Panc1 (cell line): ENCODE measurements at places on chromosomes 7 and 10.
A peak's percentile ranks its signal among the peaks of the same experiment; 100 is the strongest.

- DNase-seq, result no peak
Observed at GRCh38 chr7:38367301-38367890, 94.0 kb upstream of the TARP start.

DNA sequence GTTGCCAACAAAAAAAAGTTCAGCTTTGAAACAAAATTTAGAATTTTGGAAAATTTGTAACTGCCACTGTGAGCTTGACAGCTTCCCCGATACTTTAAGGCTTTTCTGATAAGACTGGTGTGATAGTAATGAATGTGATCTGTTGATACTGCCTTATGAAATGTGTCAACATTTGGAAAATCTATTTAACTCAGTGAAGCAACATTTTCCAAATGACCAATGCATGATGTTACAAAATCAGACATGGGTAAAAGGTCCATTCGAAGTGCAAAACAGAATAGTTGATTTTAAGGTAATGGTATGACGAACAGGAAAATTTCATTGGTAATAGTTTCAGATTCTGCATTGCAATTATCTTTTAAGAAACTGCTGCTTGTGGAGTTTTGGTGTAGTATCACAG lies 175.4 kb downstream of the SEM1 start:
- DNase-seq, result no peak

DNA sequence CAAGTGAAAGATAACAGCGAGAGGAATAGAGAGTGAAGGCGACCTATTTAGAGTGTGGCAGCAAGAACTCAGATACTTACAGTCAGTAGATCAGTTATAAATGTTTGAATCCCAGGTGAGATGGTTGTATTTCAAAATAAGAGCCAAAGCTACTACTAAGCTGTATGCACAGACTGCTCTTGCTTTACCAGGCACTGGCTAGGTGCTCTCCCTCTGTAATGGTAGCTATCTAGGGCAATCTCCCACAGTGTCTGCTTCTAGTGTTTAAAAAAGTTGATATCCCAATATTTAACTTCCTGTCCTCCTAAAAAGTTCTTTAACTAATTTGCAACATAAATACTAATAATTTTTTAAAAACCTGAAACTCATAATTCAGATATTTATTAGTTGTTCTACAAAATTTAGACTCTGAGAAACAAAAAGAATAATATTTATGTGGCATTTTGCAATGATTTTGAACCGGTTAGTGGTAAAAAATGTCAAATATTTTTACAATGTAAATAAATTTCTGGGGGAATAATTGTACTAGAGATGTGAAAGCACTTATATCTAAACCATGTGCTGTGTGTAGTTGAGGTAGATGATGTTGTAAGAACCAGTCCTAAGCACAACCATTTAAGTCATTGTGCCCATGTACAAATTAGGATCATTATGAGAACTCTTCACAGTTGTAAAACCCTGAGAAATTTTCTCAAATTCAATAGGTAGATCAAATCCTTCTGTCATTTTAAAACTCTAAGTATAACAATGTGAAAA lies 349.3 kb upstream of the SEMA3D start:
- no peak for DNase-seq

DNA sequence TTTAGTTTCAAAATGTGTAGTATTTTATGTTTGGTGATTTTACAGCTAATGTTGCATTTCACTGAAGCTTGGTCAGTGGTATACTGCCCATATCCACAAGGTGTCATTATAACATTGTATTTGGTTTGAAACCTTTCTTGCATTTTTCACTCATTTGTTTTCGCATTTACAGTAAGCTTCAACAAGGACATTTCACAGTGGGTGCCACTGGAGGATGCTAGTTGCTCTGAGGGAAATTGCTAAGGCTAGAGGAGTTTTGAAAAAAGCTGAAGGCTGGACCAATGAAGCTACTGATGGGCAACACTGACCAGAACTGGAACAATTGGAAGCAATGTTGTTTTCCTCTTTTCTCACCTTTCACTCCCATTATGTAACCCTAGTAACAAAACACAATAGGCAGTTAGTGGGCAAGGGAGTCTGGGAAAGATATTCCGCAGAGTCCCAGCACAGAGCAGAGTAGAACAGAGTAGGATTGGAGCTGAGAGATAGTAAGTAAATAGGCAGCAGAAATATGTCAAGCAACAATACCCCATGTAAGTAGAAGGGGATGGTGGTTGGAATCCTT lies 23.6 kb upstream of the SRI start:
- peak; percentile 48 for DNase-seq

DNA sequence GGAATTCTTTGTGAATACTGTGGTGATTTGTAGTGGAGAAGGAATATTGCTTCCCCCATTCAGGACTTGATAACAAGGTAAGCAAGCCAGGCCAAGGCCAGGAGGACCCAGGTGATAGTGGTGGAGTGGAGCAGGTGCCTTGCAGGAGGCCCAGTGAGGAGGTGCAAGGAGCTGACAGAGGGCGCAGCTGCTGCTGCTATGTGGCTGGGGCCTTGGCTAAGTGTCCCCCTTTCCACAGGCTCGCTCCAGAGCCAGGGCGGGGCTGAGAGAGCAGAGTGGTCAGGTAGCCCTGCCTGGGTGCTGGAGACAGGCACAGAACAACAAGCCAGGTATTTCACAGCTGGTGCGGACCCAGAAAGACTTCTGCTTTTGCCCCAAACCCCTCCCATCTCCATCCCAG lies 162.9 kb downstream of the EGFR start:
- DNase-seq, result no peak

GRCh38 chr7:15167912-15168311 lies 265.4 kb upstream of the DGKB start:
- no peak for DNase-seq

DNA sequence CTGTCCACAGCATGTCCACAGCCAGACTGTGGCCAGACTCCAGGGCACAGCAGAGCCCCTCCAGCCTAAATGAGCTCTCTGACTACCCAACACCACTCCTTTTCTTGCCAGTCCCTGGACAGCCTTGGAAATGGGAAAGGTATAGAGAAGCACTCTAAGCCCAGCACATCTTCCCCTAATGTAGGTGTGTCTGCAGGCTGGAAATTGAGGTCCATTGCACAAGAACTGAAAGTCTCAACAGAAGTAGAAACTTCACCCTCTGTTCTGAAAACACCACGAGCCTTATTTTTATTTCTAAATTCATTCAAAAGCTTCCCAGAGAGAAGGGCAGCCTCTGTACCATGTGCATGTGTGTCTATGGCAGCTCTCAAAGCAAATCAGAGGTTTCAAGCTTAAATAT lies 3.7 kb upstream of the KCNMA1 start:
- DNase-seq, result no peak

DNA sequence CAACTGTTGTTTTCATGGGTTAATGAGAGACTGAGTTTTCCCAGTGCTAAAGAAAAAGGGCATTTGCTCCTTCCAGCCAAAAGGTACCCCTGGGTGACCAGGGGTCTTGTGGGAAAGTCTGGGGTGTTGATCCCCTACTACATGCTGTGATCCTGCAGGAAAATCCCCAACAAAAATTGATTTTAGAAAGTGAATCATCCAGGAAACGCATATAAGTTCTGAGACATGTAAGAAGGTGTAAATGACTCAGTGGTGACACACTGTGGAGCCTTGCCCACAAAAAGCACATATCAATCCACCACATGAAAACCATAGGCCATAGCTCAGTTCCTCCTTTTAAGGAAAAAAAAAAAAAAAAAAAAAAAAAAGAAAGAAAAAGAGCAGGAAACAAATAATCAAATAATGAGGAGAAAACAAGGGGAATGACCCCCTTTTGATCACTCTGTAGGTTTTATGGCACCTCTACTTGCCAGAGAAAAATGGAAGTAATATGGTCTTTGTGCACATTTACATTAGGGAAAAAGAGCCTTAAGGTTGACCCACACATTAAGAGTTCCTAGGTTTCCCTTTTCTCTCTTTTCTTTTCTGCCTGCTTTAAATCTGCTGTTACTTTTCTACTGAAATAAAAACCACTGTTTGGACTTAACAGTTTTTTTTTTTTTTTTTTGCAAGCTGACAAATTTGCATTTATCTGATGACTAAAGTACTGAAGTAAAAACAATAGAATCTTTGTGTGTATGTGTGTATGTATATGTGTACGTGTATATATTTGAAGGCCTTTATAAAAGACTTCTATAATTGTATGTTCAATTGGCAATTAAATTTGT lies 386.0 kb downstream of the KIF20B start:
- DNase-seq, result peak; percentile 27

GRCh38 chr10:44293306-44293778 lies 91.6 kb downstream of the CXCL12 start:
- DNase-seq, result no peak

- DNase-seq, result no peak
Observed at GRCh38 chr7:20786779-20787659, at the start of gene SP8. SP8 (minus strand) TSS chr7:20786886; CDS start chr7:20786798, 88 bp downstream.

- no peak for DNase-seq
Observed at GRCh38 chr10:7942316-7942715, 112.2 kb upstream of the GATA3 start.

DNA sequence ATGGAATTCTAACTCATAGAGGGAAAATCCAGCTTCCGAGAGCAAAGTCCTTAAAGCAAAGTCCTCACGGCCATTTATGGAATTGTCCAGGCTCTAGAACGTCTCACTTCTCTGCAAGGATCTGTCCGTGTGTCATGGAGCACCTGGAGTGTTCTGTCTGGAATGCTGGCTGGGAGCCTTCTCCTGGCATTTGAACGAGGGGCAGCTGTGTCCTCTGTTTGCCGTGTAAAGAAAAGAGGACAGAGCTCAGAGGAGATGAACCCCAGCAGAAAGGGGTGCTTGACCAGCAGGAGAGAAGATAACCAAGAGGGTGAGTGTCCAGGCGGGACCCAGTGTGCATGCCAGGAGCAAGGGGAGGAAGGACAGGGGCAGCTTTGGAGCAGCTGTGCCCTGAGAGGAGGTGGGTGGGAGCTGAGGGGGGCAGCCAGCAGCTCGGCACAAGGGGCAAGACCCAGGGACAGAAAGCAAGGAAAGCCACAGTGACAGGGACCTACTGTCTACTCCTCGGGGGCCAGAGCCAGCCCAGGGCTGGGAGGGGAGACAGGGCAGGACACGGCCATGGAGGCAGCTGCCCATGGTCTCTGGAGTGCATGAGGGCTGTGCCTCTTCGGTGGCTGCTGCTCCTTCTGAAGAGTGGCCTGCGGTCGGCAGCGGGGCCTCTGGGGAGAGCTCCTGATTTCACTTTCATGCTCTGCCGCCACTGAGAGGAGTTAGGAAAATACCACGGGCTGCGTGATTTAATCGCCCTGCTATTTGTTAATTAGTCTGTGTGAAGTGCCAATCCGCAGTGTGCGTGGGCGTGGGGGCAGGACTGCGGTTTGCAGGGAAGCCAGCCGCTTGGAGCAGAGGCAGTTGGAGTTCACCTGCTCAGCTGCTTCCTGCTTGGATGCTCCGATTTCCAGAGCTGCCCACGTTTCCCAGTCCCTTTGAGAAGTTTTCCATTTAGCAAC lies 149.3 kb upstream of the SHH start:
- no peak for DNase-seq

GRCh38 chr10:38007991-38008390 lies 2.5 kb upstream of the ZNF33A start:
- DNase-seq, result no peak

- DNase-seq, result no peak
Observed at GRCh38 chr7:117036836-117037235, 83.5 kb downstream of the ST7 start.

- DNase-seq, result no peak
Observed at GRCh38 chr7:158247758-158248487, 339.7 kb downstream of the PTPRN2 start.

DNA sequence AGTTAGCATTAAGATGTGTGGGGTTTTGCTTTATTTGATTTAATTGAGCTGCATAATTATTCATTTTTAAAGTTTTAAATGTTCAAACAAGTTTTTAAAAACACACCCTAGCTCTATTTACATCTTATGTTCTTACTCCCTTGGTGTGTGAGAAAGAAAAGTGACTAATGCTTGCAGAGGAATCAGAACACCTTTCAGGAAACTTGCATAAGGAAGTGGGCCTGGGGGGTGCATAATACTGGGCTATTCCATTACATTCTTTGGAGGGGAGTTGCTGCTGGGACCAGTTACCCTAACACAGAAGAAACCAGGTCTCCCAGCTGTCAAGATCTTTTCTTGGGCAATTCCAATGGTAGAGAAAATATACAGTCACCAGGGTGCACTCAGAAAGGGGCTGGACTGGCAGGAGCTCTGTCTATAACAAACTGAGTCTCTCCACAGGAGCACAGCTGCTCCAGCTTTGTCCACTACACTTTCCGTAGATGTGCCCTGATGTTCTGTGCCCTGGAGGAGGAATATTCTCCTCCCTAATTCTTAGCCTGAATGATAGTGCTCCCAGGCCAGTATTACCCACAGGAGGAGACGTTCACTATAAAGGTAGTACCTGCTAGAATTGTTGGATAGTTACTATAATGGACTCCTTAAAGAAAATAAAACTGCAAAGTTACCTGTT lies 304.2 kb downstream of the CDC14C start:
- no peak for DNase-seq

- no peak for DNase-seq
Observed at GRCh38 chr7:71191771-71192170, 59.8 kb downstream of the GALNT17 start.

DNA sequence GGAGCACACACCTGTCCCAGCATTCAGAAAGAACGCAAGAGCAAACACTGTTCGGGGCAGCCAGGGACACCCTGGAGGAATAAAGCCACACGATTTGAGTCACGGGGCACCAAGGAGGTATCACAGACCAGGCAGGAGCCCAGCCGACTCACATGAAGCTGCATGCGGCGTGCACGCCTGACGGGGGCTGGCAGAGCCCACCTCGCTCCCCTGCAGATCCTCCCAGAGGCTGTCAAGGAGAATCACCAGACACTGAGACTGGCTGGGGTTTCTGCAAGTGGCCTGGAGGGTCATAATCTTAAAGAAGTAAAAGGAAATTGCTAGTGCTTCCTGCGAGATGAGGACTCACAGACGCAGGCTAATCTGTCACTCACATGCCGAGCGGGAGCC lies 61.6 kb downstream of the TCERG1L start:
- no peak for DNase-seq

- peak; percentile 50 for DNase-seq
Observed at GRCh38 chr10:59808896-59809643, 55.8 kb upstream of the MRLN start.

GRCh38 chr7:30238721-30239441 lies 45.5 kb upstream of the ZNRF2 start:
- DNase-seq, result no peak

- DNase-seq, result no peak
Observed at GRCh38 chr7:105185290-105186010, 171.4 kb downstream of the KMT2E start.

GRCh38 chr10:33032654-33033151 lies 74.7 kb upstream of the ITGB1 start:
- DNase-seq, result peak; percentile 50

GRCh38 chr7:55244006-55244745 lies 121.0 kb upstream of the LANCL2 start:
- DNase-seq, result no peak

- DNase-seq, result no peak
Observed at GRCh38 chr7:76206633-76207032, 4.9 kb downstream of the SRRM3 start.

DNA sequence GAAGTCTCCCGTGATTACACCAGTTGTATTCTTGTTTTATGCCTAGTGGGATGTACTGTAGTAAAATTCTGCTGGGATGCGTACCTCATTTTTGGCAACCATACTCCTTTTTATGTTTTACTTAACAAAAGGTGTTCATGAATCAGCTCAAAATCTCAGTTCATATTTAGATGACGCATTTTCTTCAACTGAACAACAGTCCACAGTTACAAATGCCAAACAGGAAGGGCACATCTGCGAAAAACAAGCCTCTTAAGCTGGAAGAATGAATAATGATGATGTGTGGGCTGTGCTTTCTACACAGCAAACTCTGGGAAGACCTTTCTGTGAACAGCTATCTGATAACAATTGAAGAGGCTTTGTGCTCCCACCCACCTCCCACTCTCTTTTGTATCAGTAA lies 68.4 kb upstream of the NRBF2 start:
- DNase-seq, result no peak

GRCh38 chr10:86941426-86941825 lies 16.0 kb downstream of the MMRN2 start:
- DNase-seq, result no peak
